T-helper 22 cell (primary cell): ENCODE measurements at places on chromosomes 12 and 14.
A peak's percentile ranks its signal among the peaks of the same experiment; 100 is the strongest.

GRCh38 chr12:120439646-120440247 is 1.8 kb downstream of the COX6A1 start:
- DNase-seq, result peak; percentile 60

DNA sequence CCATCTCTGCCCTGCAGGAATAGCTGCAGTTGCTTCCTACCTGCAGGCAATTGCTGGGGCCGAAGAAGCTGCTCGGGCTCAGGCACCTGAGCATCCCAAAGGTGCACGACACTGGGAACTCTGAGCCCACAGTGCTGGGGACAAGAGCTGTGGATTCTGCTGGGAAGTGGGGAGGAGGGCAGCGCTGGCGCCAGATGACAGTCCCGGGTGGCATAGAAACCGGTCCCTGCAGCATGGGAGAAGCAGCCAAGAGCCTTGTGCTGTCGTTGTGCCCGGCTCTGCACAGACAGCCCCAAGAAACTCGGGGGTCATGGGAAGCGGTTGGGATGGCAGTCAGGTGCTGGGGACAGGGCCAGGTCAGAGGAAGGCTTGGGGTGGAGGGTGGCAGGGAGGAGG is 529 bp downstream of the LRTM2 start:
- no peak for DNase-seq

DNA sequence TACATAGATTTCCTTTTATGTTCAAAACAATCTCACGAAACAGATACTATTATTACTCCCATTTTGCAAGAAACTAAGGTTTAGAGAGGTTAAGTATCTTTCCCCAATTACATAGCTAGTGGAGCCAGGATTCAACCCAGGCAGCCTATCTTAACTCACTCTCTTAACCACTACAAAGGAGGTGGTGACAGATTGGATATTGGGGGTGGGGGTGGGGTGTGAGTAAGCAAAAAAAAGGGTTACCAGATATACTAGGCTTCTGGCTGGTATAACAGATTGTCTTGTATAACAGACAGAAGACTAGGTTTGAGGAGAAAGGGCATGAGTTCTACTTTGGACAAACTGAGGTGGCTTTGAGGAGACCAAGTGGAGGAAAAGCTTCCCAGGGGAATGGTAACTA is 2.1 kb downstream of the GMFB start:
- no peak for DNase-seq

DNA sequence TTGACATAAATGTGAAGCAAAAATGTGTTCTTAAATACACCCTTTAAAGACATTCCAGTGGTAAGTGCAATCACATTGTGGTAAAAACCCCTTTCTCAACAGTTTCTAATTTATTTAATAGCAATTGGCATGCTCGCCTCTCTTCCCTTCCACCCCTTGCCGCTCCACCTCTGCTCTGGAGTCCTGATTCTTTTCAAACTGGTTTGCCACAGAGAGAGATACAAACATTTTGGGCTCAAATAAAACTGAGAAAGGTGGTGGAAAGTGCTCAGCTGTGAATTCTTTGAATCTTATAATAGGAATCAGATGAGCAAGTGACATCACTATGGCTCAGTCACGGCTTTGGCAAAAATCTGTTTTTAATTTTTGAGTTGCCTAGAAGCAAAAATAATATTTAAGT is 993.9 kb downstream of the GALC start:
- DNase-seq, result no peak

DNA sequence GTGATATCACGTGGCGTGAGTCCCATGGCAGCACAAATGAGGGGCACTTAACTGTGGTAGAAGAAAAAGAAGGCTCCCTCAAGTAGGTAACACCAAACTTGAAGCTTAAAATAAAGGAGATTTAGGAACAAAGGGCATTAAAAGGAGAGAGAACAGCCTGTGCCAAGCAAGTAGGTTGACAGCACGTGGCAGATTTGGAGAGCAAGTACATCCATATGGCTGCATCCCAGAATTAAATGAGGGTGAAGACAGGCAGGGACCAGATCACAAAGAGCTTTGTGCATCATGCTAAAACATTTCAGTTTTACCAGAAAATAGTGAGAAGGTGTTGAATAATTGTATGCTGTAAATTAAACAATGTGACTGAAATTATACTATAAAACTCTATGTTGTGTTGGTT is 32.8 kb downstream of the KCNMB4 start:
- DNase-seq, result no peak

DNA sequence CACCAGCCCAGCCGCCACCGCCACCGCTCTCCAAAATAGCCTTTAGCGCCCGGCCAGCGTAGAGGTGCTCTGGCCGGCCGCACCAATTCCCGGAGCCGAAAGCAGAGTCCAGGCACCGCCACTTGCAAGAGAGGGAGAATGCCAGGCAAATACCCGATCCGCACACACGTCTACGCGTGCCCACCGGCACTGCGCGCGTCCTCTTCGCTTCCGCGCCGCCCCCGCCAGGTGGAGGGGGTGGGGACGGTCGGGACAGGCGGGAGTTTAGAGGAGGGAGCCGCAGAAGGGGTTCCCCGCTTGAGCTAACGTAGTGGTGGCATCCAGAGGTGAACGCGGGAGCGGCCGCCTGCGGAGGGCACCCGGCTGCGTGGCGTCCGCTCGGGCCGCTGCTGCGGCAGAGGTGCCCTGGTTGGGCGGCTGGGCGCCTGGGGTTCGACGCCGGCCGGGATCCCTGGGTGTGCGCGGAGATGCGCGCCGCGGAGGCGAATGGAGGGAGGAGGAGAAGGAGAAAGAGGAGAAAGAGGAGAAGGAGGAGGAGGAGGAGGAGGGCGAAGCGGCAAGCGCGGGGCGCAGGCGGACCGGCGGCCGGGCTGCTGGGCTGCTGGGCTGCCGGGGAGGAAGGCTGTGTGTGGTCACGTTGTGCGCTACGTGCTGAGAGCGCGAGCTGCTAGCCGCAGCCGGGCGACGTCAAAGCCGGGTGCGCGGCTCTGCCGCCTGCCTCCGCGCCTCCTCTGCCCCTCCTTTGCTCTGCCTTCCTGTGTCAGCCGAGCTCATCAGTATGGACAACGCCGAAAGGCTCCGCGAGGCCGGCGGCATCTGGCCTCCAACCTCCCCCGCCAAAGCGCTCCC is at the start of gene MDGA2:
Gene MDGA2, minus strand, starts transcription at position 140 of the 849 bp plus-strand sequence.
- DNase-seq, result no peak

DNA sequence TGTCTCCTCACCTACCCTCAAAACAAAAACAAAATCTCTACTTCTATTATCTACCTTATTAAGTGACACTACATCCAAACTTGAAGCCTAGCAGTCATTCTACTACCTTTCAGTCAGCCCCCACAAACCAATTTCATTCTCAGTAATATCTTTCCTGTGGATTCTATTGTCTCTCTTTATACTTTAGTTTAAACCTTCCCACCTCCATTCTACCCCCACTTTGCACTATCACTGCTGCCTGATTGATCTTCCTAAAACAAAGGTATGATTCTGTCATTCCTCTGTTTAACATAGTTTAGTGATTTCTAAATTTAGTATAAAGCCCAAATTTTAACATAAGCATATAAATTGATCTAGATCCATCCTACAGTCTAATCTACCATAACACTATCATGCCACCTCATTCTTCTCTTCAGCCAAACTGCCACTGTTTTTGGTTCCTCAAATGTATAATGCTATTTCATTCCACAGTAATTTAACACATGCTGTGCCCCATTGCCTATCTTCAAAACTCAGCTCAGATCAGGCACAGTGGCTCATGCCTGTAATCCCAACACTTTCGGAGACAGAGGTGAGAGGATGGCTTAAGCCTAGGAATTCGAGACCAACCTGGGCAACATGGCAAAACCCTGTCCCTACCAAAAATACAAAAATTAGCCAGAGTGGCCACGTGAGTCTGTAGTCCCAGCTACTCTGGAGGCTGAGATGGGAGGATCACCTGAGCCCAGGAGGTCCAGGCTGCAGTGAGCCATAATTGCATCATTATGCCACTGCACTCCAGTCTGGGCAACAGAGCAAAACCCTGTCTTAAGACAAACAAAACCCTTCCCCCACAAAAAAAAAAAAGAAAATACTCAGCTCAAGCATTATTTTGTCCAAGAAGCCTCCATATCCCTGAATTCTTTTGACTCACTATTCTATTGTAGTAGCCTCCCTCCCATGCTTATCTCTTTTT is 3.1 kb upstream of the STRN3 start:
- no peak for DNase-seq

- DNase-seq, result no peak
Measured at GRCh38 chr12:53939141-53940108, 794 bp downstream of the HOXC13 start.

DNA sequence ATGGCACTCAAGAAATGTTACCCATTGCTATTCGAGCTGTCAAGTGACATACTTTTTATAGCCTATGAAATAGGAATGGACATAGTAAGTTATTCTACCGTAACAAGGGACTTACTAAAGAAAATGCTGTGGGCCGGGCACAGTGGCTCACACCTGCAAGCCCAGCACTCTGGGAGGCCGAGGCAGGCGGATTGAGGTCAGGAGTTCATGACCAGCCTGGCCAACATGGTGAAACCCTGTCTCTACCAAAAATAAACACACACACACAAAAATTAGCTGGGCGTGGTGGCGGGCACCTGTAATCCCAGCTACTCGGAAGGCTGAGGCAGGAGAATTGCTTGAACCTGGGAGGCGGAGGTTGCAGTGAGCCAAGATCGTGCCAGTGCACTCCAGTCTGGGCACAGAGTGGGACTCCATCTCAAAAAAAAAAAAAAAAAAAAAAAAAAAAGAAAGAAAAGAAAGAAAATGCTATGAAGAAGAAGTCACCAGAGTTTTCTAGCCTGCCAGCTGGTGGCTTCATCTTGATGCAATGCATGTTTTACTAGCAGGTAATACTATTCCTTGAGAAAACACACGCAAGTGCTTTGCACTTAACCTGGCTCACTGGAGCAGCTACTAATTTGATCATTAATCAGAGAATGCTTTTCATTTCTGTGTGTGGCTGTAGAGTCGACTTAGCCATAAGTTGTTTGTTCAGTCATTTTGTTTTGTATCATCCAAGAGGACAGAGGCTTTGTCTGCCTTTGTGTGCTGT is 166.7 kb upstream of the MYL2 start:
- DNase-seq, result no peak

DNA sequence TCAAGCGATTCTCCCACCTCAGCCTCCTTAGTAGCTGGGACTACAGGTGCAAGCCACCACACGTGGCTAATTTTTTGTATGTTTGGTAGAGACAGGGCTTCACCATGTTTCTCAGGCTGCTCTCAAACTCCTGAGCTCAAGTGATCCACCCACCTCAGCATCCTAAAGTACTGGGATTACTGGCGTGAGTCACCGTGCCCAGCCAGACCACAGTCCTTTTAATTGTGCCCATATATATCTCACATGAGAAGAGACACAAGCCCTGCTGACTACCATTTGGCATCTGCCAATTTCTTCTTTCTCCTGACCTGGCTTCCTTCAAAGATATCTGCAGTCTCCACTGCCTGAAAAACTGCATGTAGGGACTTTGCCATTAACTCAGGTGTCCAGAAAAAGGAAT is 142.5 kb downstream of the DPY19L2 start:
- no peak for DNase-seq

GRCh38 chr12:110141389-110141788 is 17.2 kb downstream of the IFT81 start:
- no peak for DNase-seq

GRCh38 chr12:75634244-75635222 is 123.1 kb upstream of the KRR1 start:
- no peak for DNase-seq

GRCh38 chr12:128111333-128111732 is 155.6 kb upstream of the TMEM132C start:
- DNase-seq, result no peak

DNA sequence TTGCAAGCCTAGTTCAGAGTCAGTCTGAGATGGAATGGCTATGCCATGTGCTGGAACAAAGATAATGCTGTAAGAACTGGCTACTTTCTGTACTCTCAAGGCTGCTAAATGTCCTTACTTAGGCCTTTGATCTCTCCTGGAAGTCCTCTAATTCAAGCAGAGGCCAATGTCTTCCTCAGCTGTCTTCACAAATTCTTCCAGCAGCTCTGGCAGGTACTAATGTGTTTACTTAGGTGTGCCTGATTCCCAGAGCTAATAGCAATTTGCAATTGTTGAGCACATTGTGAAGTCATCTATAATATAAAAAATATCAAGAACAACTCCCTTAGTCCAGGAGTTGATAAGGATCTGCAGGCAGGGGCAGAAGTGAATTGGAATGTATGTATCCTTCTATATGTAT is 3.8 kb upstream of the MYF5 start:
- no peak for DNase-seq

DNA sequence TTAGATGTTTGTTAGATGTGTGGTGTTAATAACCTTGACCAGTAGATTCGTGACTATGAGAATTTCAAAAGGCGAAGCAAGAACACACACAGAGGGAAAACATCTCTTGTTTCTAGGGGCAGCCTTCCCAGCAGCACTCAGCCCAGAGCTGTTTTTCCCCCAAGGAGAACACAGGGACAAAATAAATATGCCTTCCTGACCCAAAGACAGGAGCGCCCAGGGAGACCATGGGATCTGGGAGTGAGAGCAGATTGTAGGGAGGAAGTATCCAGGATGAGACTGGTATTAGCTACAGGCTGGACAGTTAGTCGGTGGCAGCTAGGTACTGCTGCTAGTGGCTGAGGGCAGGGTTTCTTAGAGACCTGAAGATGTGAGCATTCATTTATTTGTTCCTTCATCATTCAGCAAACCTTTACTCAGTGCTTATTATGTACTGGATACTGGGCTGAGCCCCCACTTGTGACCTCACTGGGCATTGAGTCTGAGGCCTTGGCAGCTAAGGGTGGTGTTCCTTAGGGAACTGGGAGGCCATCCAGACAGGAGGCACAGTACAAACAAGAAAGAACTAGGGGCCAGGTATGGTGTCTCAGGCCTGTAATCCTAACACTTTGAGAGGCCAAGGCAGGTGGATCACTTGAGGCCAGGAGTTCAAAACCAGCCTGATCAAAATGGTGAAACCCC is 469.8 kb downstream of the ZFP36L1 start:
- DNase-seq, result no peak

DNA sequence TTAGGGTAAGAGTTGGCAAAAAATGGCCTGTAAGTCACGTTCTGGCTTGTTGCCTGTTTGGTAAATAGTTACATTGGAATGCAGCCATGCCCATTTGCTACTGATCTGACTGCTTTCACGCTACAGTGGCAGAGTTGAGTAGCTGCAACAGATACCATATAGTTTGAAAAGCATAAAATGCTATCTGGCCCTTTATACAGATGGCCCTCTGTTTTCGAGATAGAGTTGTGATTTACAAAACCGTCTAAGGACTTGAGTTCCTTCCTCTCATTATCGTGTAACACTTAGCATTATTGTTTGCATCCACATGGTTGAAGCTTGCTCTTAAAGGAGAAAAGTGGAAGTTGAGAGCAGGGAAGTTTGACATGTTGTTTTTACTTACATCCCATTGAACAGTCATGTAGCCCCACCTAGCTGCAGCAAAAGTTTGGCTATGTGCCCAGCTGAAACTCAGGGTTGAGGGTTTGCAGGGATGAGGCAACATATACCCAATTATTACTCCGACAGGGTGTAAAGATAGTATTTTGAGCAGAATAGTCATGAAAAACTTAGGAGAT is 11.3 kb upstream of the SCFD1 start:
- no peak for DNase-seq
